ENCODE measurements at places on chromosomes 2 and 18.

DNA sequence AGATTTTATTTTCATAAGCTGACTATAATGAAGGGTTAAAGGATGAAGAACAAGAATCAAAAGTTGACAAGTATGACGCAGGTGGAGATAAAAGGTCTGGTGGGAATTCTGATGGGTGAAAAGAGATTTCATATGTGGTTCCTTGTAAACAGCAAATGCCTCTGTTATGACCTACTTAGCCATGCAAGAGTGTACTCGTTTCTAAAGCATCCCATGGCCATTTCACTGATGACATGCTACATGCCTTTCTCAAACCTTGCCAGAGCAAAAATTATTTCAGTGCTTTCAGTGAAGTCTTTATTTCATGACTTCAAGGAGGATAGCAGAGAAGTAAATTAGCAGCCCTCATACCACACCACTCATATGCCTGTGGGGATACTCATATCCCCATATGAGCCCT, 71.7 kb downstream of the FEZ2 start:
- DNase-seq, result no peak

DNA sequence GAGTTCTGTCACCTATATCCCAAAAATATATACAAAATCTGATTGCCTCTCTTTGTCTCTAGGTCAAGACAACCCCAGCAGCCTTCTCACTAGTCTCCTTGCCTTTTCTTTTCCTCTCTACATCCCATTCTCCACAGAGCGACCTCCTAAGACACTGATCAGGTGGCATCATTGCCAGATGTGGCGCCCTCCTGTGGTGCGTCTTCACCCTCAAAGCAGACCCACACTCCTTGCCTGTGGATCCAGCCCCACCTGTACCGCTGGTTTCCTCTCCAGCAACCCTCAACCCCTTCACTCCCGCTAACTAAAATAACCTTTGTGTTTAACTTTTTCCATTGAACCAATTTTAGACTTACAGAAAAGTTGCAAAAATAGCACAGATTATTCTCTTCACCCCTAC, 273.3 kb downstream of the GLI2 start:
- peak; percentile 32 for DNase-seq

DNA sequence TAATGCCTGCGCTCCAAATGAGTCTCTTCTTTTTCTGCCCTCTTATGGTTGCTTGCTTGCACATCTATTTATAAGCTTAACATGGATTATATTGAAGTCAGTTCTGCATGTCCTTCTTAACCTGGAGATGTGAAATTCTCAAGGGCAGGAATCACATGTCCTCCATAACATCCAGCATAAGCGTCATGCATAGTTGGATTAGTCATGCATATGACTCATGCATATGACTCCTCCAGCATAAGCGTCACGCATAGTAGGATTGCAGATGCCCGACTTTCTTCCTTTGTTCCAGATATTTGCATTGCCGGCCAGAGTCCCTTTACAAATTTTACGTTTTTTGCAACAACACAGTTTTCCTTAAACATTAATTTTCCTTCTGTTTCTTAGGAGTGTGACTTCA, 308.6 kb downstream of the TGIF1 start:
- no peak for DNase-seq

GRCh38 chr2:174633623-174633930, 36.0 kb upstream of the WIPF1 start:
- DNase-seq, result peak; percentile 70

- peak; percentile 95 for DNase-seq
These were observed 37.0 kb downstream of the NIFK start for GRCh38 chr2:121699421-121700333.

- no peak for DNase-seq
These were observed 324.2 kb upstream of the HS6ST1 start for GRCh38 chr2:128642821-128643220.

- DNase-seq, result no peak
These were observed 90.6 kb upstream of the HNMT start for GRCh38 chr2:137873536-137874244.

DNA sequence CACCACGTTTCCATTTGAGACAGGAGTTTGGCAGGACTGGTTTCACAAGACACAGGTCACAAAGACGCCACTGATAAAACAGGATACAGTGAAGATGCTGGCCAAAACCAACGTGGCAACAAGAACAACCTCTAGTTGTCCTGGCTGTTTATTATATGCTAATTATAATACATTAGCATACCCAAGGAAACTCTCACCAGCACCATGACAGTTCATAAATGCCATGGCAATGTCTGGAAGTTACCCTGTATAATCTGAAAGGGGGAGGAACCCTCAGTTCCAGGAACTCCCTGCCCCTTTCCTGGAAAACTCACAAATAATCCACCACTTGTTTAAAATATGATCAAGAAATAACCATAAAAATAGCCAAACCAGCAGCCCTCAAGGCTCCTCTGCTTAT, 148.3 kb downstream of the RBM43 start:
- DNase-seq, result no peak

- no peak for DNase-seq
These were observed 287.8 kb upstream of the SETBP1 start for GRCh38 chr18:44392933-44393332.

DNA sequence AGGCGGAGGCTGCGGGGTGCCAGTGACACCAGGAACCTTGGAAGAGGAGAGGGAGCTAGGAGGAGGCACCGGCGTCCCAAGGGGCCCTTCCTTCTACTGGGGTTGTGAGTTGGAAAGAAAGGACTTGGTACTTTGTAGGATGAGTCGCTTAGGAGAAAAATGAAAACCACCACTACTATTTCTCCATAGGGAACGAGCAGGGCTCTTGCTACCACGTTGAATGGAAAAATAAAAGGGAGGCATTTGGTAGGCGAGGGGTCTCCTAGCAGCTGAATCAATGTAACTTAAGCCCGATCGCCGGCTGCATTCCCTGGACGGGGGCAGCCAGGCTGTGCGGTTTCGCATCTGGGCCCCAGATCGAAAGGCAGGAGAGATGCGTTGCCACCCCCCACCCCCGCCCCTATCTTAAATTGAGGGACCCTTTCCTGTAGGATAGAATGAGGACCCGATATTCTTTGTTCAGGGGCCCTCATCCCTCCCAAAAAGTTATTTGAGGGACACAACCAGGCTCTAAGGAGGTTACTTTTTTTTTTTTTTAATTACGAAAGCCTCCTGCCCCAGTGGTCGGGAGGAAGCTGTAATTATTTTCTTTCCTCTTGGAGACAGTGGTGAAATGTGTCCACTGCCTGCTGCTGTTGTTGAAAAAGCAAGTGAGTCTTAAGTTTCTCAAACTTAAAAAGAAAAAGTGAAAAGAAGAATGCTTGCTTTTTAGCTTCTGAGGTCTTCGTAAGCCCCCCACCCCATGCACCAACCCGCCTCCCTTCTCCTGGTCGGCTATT, 1.3 kb downstream of the IGFBP2 start:
- DNase-seq, result no peak

DNA sequence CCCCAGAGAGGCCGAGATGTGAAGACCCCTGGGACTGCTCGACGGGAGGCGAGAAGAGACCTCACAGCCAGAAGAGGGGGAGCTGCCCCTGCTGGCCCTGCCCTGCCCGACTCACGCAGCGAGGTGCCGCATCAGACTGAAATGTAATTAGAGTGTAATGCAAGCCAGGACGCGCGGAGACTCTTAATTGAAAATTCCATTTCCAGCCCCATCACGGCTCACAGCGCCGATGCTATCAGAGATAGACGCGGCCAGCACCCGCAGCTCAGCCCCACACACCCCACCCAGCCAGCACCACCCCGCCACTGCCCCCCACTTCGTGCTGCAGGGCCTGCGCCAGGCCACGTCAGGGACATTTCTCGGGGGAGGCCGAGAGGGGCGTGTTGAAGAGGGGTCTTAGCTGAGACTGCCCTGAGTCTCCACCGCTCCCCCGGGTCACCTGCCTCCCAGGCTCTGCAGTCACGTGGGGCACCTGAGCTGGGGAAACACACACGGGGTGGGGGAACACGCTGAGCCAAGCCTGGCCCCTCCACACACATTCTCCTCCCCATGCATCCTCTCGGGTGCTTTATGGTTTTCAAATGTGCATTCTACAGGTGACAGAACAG, 78.1 kb downstream of the TEX51 start:
- DNase-seq, result no peak
